ENCODE measurements at places on chromosomes 6 and 20.

- DNase-seq, result no peak
Observed at GRCh38 chr6:161214722-161215121, 59.1 kb downstream of the AGPAT4 start.

GRCh38 chr6:106628658-106629102 is 618 bp downstream of the RTN4IP1 start:
- no peak for DNase-seq

GRCh38 chr6:27854421-27854820 is 57.8 kb downstream of the OR2B2 start:
- DNase-seq, result no peak

GRCh38 chr6:96015518-96016333 is at the start of gene FUT9:
Gene FUT9 (plus strand): TSS chr6:96015974. CDS start chr6:96203156, 187,182 bp downstream.
- no peak for DNase-seq

- DNase-seq, result no peak
Observed at GRCh38 chr20:51934301-51935002, 132.1 kb upstream of the SALL4 start.

- no peak for DNase-seq
Observed at GRCh38 chr6:25136854-25137253, 142.3 kb upstream of the CARMIL1 start.

DNA sequence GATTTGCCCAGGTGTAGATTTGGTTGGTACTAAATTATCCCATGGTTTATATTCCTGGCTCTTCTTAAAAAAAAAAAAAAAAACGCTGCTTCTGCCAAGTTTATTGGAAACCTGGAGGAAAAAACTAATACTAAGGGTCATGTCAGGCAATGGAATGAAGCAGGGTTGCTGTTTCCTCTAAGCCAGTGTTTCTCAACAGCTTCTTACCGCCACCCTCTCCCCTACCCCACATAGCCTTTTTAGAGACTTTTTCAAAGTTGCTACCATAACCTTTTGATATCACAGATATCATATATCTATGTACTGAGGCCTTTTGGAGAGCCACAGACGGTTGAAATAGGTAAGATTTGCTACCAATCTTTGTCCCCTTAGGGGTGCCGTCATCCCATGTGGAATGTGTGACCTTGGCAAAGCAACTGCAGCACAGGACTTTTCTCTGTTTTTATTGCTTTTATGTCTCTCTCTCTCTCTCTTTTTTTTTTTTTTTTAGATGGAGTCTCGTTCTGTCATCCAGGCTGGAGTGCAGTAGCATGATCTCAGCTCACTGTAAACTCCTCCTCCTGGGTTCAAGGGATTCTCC is 35.0 kb downstream of the SYTL3 start:
- DNase-seq, result no peak

DNA sequence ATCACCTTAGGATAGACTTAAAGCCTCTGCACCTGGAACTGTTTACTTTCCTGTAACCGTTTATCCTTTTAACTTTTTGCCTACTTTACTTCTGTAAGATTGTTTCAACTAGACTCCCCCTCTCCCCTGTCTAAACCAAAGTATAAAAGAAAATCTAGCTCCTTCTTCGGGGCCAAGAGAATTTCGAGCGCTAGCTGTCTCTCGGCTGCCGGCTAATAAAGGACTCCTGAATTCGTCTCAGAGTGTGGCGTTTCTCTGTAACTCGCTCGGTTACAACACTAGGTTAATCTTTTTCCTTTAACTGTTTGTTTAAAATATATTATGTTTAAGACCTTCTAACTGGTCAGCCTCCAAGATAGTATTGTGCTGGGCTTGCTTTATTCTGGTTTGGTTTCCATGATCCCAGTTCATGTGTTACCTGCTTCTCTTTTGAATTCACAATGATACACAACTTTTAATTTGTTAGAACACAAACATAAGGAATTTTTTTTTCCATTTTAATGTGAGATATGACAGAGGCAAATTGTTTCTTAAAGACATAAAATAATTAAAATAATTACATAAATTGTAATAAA is 8.7 kb upstream of the NQO2 start:
- no peak for DNase-seq

- DNase-seq, result no peak
Observed at GRCh38 chr6:52726741-52727535, 36.3 kb downstream of the GSTA2 start.

GRCh38 chr20:36950414-36951197 is 902 bp downstream of the SAMHD1 start:
- no peak for DNase-seq

DNA sequence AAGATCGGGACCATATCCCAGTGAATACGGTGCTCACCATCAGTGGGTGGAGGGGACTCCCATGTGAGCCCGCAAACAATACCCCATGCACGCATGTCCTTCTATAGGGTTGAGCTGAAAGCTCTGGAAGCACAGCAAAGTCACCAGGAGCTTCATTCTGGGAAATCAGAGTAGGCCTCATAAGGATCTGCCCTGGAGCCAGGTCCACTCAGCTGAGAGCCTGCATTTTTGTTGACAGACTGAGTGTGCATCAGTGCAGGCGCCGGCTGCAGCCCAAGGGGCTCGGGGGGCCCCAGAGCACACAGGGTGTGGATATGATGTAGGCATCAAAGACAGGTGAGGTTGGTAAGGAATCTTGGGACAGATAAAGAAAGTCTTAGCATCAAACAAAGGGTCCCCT is 79.8 kb upstream of the CD93 start:
- DNase-seq, result no peak

DNA sequence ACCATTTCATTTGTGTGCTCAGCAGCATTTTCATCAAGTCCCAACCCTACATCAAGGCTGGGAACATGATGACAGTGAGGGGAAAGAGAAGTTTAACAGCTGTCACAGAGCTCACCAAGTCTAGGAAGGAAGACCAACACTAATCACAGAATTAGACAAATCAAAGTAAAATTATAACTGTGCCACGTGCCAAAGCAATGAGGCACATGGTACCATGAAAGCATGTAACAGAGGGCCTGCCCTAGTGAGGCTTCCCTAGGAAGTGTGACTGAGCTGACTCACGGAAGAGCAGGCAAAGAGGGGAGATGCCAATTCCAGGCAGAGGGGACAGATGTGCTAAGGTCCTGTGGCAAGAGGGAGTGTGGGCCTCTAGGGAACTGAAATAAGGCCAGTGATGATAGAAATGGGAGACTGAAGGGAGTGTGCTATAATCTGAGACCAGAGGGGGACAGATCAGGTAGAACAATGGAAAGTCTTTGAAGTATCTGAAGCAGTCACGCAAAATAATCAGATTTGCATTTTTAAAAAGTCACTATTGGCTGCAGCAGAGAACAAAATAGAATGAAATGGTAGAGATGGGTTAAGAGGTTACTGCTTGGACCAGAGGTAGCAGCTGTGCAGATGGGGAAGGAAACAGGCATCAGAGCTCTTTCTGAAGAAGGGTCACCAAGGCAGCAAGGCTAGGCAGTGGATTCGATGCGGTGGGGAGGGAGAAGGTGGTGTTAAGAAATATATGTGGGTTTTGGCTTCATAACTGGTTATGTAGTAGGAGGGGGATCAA is 86.8 kb downstream of the GPR6 start:
- no peak for DNase-seq

DNA sequence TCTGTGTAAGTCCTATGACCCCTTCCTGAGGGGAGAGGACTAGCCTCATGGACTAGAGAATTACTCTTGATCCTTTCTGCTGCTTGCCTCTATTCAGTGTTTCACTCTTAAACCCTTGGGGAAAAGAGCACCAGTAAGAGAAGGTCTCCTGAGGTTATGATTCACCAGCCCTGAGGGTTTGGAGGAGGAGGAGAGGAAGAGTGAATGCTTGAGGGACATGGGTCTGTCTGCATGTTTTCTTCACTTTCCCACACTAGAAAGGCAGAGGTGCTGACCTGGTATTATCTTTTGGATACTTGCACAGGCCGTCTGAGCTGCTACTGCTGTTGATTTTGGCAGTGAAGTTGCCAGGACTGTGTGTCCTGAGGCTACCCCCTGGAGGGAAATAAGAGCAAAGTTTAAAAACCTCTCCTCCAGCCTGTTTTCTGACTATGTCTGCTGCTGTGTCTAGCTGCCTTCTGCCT is 78.3 kb downstream of the CD109 start:
- no peak for DNase-seq
